ENCODE measurements at places on chromosomes 5 and 9. TPM values are rescaled to one million over a fixed set of nuclear protein-coding genes. Genes with fewer than 3 reads are reported as not detected.

Gene FAM81B
- total RNA-seq = not detected

Gene NUP214
- total RNA-seq = 40.0 TPM

Gene PCDHAC2
- total RNA-seq = 2.8 TPM

Gene LMBRD2
- total RNA-seq = 11.0 TPM

Gene OCLN
- total RNA-seq = 35.7 TPM

Gene GPRIN1
- 1.2 TPM for total RNA-seq

Gene CDC25C
- not detected for total RNA-seq

- no peaks in the 10 kb centered on the region for H3K4me1 ChIP-seq
- H3K27ac ChIP-seq = no peak overlapping the region
- DNase-seq = no peak
- H3K27me3 ChIP-seq = no peaks in the 10 kb centered on the region
- no peak overlapping the region for H3K4me3 ChIP-seq
- no peaks in the 10 kb centered on the region for H3K36me3 ChIP-seq
These were observed 8.3 kb downstream of the ATG10 start for GRCh38 chr5:81980160-81980559.

- no peak for DNase-seq
- H3K27ac ChIP-seq = no peak overlapping the region
- H3K4me3 ChIP-seq = no peak overlapping the region
- H3K36me3 ChIP-seq = no peaks in the 10 kb centered on the region
- H3K27me3 ChIP-seq = no peaks in the 10 kb centered on the region
These were observed 60.4 kb downstream of the NR3C1 start for GRCh38 chr5:143343042-143343441.

DNA sequence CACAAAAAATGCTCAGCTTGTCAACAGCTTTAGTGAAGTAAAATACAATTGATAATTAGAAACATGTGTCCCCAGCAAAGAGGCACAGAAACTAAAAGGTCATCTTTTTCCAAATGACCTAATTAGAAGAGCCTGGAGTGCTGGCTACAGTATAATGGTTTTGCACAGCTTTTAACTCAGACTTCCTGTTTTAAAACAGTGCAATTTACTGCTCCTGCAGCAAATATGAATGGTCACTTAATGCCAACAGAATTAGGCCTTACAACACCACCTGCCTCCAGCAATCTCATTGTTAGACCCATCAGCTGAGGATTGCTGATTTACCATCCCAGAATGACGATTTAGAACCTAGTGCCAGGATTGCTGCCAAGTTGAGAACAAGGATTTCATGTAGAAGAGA lies 239.3 kb downstream of the CETN3 start:
- H3K4me3 ChIP-seq = no peak overlapping the region
- DNase-seq = no peak
- H3K27me3 ChIP-seq = no peaks in the 10 kb centered on the region
- H3K27ac ChIP-seq = no peak overlapping the region
- no peaks in the 10 kb centered on the region for H3K36me3 ChIP-seq
- H3K4me1 ChIP-seq = peaks cover 3% of the 10 kb centered on the region

DNA sequence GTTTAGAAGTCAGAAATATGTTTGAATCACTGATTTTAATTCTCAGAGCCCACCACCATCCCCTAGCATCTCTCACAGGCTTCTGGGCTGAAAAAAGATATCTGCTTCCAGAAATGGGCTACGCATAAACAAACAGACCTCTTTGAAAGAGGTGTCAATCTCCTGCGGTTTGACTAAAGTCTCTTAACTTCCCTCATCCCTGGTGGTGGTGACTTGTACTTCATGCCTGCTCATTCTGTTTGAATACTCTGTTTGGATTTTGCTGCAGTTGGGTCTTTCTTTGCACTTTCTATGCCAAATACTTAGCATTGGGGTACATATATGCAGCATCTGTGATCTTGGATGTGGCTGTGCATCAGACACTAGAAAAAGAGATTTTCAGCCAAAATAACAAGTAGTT lies 157.2 kb upstream of the ATP10B start:
- DNase-seq = no peak
- H3K4me3 ChIP-seq = no peak overlapping the region
- H3K36me3 ChIP-seq = no peaks in the 10 kb centered on the region
- no peaks in the 10 kb centered on the region for H3K27me3 ChIP-seq
- no peaks in the 10 kb centered on the region for H3K4me1 ChIP-seq
- H3K27ac ChIP-seq = no peak overlapping the region

DNA sequence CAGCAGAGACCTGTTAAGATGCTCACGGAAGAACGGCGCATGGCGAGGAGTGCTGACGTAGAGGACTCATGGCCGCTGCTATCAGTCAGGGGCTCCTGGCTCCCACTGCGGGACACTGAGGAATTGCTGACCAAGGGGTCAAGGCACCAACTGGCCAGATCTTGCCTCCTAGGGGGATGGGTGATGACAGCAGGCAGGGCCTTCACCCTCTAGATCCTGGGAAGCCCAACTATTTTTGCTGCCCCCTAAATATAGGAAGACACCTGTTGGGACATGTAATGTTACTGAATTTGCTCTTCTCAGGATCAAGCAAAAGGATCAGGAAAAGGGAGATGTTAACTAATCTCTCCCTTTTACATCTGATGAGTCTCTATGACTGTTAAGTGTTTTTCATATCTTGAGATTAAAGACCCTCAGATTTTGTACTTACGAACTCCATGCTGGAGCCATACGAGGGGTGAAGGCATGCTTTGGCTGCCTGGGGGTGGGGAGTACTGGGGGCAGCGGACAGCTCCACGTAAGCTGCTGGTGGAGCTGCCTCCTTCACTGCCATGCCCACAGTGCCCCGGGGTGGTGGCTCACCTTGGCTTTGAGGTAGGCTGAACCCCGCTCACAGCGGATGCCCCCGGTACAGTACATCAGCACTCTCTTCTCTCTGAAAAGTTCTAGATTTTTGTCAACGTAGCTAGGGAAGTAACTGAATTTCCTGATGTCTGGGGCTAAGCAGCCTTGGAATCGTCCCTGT lies 28.1 kb downstream of the TSTD2 start:
- no peak overlapping the region for H3K27ac ChIP-seq
- no peak overlapping the region for H3K4me3 ChIP-seq
- no peak for DNase-seq
- H3K36me3 ChIP-seq = peaks cover 11% of the 10 kb centered on the region
- no peaks in the 10 kb centered on the region for H3K4me1 ChIP-seq
- no peaks in the 10 kb centered on the region for H3K27me3 ChIP-seq

GRCh38 chr5:95380103-95380628 lies 11.0 kb upstream of the FAM81B start:
- H3K27ac ChIP-seq = no peak overlapping the region
- H3K27me3 ChIP-seq = no peaks in the 10 kb centered on the region
- H3K4me1 ChIP-seq = no peaks in the 10 kb centered on the region
- no peak for DNase-seq
- H3K36me3 ChIP-seq = no peaks in the 10 kb centered on the region

GRCh38 chr5:100623719-100624118 lies 88.5 kb downstream of the FAM174A start:
- no peaks in the 10 kb centered on the region for H3K36me3 ChIP-seq
- DNase-seq = no peak
- H3K4me3 ChIP-seq = no peak overlapping the region
- no peak overlapping the region for H3K27ac ChIP-seq
- H3K4me1 ChIP-seq = no peaks in the 10 kb centered on the region

GRCh38 chr9:132756214-132756845 lies 86.1 kb downstream of the GTF3C4 start:
- H3K27me3 ChIP-seq = no peaks in the 10 kb centered on the region
- no peak overlapping the region for H3K4me3 ChIP-seq
- DNase-seq = no peak
- no peaks in the 10 kb centered on the region for H3K4me1 ChIP-seq
- no peak overlapping the region for H3K27ac ChIP-seq

DNA sequence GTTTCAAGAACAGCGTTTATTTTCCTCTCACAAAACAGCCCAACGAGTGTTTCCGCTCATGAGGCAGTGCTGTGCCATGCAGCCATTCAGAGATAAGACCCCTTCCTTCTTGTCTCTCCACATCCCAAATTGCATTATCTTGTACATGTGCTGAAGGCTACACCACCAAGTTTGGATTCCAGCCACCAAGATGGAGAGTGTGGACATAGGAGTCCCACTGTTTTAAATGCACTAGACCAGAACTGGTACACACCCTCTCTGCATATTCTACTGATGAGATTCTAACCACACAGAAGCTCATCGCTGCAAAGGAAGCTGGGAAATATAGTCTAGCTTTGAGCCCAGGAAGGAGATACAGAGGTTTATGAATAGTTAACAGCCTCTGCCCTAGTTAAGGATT lies 509.4 kb downstream of the NFIB start:
- H3K36me3 ChIP-seq = no peaks in the 10 kb centered on the region
- H3K27ac ChIP-seq = no peak overlapping the region
- no peak overlapping the region for H3K4me3 ChIP-seq
- H3K4me1 ChIP-seq = no peaks in the 10 kb centered on the region

GRCh38 chr5:34584165-34584564 lies 72.0 kb upstream of the RAI14 start:
- DNase-seq = no peak
- H3K4me1 ChIP-seq = no peaks in the 10 kb centered on the region
- H3K27ac ChIP-seq = no peak overlapping the region
- no peak overlapping the region for H3K4me3 ChIP-seq
- no peaks in the 10 kb centered on the region for H3K36me3 ChIP-seq

- H3K36me3 ChIP-seq = no peaks in the 10 kb centered on the region
- peaks cover 3% of the 10 kb centered on the region for H3K27me3 ChIP-seq
- no peak overlapping the region for H3K27ac ChIP-seq
- no peak for DNase-seq
These were observed 23.5 kb downstream of the KCTD16 start for GRCh38 chr5:144194144-144194543.

- H3K36me3 ChIP-seq = no peaks in the 10 kb centered on the region
- no peak overlapping the region for H3K27ac ChIP-seq
- H3K4me3 ChIP-seq = no peak overlapping the region
- no peaks in the 10 kb centered on the region for H3K4me1 ChIP-seq
These were observed 68.5 kb downstream of the PRLR start for GRCh38 chr5:35161652-35162273.

DNA sequence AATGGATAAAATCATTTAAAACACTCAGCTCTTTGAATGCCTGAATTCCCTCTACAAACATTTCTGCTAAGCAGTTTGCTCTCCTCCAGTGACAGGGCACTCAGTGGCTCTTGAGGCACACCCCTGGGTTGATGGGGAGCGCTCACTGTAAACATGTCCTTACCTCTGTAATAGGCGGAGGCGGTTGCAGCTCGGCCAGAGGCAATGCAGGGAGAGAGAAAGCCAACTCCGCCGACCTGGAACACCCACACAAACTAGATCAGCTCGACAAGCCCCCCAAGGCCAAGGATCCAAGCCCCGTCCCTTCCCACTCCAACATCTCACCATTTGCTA lies 329 bp downstream of the CDC23 start:
- H3K27ac ChIP-seq = peak overlapping the region; percentile 83
- no peaks in the 10 kb centered on the region for H3K27me3 ChIP-seq
- peak overlapping the region; percentile 87 for H3K4me3 ChIP-seq
- DNase-seq = no peak
- no peaks in the 10 kb centered on the region for H3K4me1 ChIP-seq
- no peaks in the 10 kb centered on the region for H3K36me3 ChIP-seq

GRCh38 chr5:2710910-2711309 lies 40.6 kb downstream of the IRX2 start:
- H3K27me3 ChIP-seq = no peaks in the 10 kb centered on the region
- H3K36me3 ChIP-seq = no peaks in the 10 kb centered on the region
- H3K4me1 ChIP-seq = no peaks in the 10 kb centered on the region
- H3K4me3 ChIP-seq = no peak overlapping the region

DNA sequence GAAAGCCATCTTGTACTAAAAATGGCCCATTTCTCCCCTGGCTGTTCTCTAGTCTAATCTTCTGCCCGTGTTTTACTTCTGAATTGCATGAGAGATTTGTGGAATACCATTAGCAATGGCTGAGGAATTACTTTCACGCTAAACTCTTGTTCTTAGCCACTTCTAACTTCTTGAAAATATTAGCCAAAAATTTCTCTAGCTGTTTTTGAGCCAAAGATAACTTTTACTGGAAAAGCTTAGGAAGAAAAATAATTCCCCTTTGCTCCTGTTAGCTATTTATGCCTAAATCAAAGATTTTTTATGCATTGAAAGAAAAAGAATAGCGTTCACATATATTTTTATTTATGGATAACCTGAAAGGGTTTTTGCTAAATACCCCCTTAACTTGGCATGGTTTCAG lies 287.8 kb downstream of the MTRR start:
- DNase-seq = no peak
- H3K36me3 ChIP-seq = no peaks in the 10 kb centered on the region
- no peak overlapping the region for H3K4me3 ChIP-seq
- H3K4me1 ChIP-seq = no peaks in the 10 kb centered on the region

DNA sequence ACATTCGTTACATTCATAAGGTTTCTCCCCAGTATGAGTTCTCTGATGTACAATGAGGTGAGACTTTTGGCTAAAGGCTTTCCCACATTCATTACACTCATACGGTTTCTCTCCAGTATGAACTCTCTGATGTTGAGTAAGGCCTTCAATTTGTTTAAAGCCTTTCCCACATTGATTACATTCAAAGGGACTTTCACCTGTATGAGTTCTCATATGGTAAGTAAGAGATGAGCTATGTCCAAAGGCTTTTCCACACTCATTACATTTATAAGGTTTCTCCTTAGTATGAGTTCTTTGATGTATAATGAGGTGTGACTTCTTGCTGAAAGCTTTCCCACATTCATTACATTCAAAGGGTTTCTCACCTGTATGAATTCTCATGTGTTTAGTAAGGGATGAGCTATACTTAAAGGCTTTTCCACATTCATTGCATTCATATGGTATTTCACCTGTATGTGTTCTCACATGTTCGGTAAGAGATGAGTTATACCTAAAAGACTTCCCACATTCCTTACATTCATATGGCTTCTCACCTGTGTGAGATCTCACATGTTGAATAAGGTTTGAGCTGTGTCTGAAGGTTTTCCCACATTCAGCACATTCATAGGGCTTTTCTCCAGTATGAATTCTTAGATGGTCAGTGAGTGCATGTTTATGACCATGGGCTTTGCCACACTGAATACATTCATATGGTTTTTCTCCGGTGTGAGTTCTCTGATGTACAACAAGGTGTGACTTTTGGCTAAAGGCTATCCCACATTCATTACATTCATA lies 13.5 kb downstream of the ZFP37 start:
- no peak for DNase-seq
- H3K4me3 ChIP-seq = no peak overlapping the region
- H3K27ac ChIP-seq = no peak overlapping the region
- no peaks in the 10 kb centered on the region for H3K27me3 ChIP-seq

GRCh38 chr5:35046774-35047173 lies 975 bp downstream of the AGXT2 start:
- H3K4me1 ChIP-seq = no peaks in the 10 kb centered on the region
- H3K27me3 ChIP-seq = no peaks in the 10 kb centered on the region
- H3K27ac ChIP-seq = no peak overlapping the region
- no peak overlapping the region for H3K4me3 ChIP-seq
- no peak for DNase-seq
- no peaks in the 10 kb centered on the region for H3K36me3 ChIP-seq
